Effector CD8-positive, alpha-beta T cell (primary cell): ENCODE measurements at places on chromosomes 3 and 15.

GRCh38 chr3:75938921-75939320 lies 153.6 kb upstream of the ZNF717 start:
- no peak for DNase-seq

DNA sequence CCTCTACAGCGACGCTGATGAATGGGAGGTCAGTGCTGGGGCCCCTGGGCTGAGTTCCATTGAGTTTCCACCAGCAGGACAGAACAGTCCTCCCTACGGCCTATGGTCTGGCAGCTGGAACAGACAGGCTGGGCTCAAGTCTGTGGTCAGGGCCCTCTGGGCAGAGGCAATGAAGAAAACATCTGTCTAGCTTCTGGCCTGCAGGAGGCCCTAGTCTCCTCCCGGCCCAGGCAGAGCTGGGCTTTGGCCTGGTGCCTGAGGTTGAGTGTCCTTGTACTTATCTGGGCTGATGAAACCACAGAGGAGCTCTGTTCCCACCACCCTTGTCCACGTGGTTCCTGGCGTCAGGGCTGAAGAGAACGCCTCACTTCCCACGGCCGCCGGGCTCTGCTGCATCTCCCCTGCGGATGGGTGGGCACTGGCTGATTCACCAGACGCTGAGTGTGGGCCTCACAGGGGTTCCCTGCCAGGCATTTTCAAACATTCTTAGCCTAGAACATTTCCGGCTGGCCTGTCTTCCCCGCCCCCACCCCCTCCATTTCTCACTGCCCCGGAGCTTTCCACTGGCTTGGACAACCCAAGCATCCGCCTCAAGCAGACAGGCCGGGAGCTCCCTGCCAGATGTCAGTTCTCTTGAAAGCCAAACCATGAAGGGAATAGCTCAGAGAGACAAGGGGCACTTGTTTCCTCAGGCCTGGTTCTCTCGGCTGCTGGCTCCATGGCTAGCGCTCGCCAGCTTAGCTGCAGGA lies 20.3 kb downstream of the PPCDC start:
- DNase-seq: no peak

DNA sequence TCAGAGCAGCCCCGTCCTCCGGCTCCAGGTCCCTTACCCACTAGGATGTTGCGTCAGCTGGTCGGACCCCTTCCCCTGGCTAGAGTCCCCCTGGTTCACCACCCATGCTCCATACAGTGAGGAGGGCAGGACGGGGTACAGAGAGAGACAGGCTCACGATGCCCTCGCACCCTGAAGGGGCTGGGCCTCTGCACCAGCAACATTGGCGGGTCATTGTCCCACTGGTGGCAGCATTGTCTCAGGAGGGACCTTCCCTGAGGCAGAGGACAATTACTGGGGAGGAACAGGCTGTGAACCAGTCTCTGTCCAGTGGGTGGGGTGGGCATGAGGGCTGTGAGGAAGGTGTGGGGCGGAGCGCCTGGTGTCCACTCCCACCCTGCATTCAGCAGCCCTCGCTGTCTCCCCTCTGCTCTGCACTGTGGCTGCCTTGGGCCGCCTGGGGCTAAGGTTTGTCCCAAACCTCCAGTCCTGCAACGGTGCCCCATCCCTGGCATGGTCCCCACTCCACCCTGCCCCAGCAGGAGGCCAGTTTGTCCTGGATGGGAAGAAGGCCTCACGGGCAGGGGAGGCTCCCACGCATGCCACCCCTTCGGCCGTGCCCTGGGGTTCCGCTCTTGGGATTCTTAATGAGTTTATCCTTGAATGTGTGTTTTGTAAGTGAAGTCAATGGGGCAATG lies 48.0 kb upstream of the KLF13 start:
- DNase-seq: no peak

GRCh38 chr15:86571873-86572272 lies 492.2 kb downstream of the AGBL1 start:
- DNase-seq: no peak

GRCh38 chr3:87186608-87187159 lies 40.4 kb upstream of the CHMP2B start:
- no peak for DNase-seq
